ENCODE measurements at places on chromosomes 1 and 21. TPM values are rescaled to one million over a fixed set of nuclear protein-coding genes. Genes with fewer than 3 reads are reported as not detected.

DNA sequence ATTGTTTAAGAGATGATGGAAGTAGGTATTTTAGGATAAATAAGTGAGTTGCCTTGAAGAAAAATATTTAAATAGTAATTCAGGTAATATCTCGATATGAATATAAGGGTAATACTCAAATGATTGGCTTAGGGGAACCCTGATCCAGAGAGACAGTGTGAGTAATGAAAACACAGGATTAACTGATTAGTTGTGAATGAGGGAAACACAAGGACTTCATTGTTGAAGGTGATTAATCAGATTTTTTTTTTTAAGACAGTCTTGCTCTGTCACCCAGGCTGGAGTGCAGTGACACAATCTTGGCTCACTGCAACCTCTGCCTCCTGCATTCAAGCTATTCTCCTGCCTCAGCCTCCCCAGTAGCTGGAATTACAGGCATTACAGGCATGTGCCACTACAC lies 12.7 kb downstream of the SLC25A33 start:
- DNase-seq = no peak
- no peak overlapping the region for H3K4me3 ChIP-seq
- H3K27ac ChIP-seq = no peak overlapping the region
- peaks cover 4% of the 10 kb centered on the region for H3K4me1 ChIP-seq

DNA sequence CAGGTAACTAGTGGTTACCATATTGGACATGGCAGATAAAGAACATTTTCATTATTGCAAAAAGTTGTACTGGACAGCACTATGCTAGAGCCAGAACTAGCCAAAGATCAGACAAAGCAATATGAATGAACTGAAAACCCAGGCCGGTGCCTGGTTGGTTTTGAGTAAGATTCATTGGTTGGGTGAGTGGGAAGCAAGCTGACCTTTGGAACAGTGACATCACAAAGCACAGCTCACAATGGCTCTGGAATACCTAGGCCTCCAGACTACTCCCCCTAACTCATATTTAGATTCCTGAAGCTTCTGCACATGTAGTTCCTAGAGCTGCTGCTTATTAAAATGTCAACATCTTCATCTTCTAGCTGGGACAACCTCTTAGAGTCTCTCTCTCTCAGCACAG lies at the start of gene TMCO2:
Gene TMCO2 (plus strand): TSS at position 283 of the 400 bp plus-strand sequence. CDS start 57 bp downstream, at position 340.
- no peak within 1 kb of the TSS for H3K4me3 ChIP-seq
- no peaks in the 10 kb centered on the region for H3K27me3 ChIP-seq

GRCh38 chr1:58874757-58875755 lies 91.2 kb upstream of the JUN start:
- H3K27ac ChIP-seq = peak overlapping the region; percentile 20
- peaks cover 5% of the 10 kb centered on the region for H3K36me3 ChIP-seq
- peaks cover 10% of the 10 kb centered on the region for H3K4me1 ChIP-seq
- no peak for DNase-seq
- no peak overlapping the region for H3K4me3 ChIP-seq
- H3K27me3 ChIP-seq = no peaks in the 10 kb centered on the region

- peaks cover 51% of the 10 kb centered on the region for H3K4me1 ChIP-seq
- no peaks in the 10 kb centered on the region for H3K36me3 ChIP-seq
- H3K27ac ChIP-seq = no peak overlapping the region
- no peak overlapping the region for H3K4me3 ChIP-seq
- no peaks in the 10 kb centered on the region for H3K27me3 ChIP-seq
These were observed 1.2 kb upstream of the VWA1 start for GRCh38 chr1:1434131-1434823.

Gene LCE1A
- total RNA-seq = not detected

Gene MRAP
- not detected for total RNA-seq

Gene SLC1A7
- total RNA-seq = not detected

Gene C1orf74
- 1.6 TPM for total RNA-seq

Gene PRAMEF13
- not detected for total RNA-seq

Gene AMY1B
- total RNA-seq = not detected
